ENCODE measurements at places on chromosomes 1 and 21. TPM values are rescaled to one million over a fixed set of nuclear protein-coding genes. Genes with fewer than 3 reads are reported as not detected.
A peak's percentile ranks its signal among the peaks of the same experiment; 100 is the strongest.

Gene C1orf115
- total RNA-seq = 0.73 TPM

Gene HPDL
- total RNA-seq = 14.3 TPM

DNA sequence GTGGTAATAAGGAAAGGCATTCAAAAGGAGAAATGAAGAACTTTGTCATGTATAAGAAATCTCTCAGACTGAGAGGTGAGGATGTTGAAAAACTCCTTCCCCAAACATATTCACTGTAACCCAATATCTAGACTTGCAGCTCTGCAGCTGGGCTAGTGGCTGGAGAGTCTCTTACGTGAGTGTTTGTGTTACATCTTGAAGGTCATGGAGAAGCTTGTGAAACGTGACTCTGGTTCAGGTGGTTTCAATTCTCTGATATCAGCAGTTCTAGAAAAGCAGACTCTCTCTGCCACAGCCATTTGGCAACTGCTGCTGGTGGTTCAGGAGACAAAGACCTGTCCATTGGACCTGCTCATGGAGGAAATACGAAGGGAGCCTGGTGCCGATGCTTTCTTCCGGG, 55.0 kb upstream of the EPHA8 start:
- H3K27ac ChIP-seq = no peak overlapping the region
- H3K4me3 ChIP-seq = no peak overlapping the region
- H3K36me3 ChIP-seq = peaks cover 58% of the 10 kb centered on the region
- no peaks in the 10 kb centered on the region for H3K4me1 ChIP-seq

- H3K27ac ChIP-seq = no peak overlapping the region
- no peaks in the 10 kb centered on the region for H3K4me1 ChIP-seq
- H3K4me3 ChIP-seq = no peak overlapping the region
- H3K36me3 ChIP-seq = no peaks in the 10 kb centered on the region
Observed at GRCh38 chr1:56516539-56517252, 62.7 kb downstream of the PLPP3 start.

- peak overlapping the region; percentile 93 for H3K27ac ChIP-seq
- H3K27me3 ChIP-seq = no peaks in the 10 kb centered on the region
- H3K36me3 ChIP-seq = peaks cover 17% of the 10 kb centered on the region
- peak overlapping the region; percentile 83 for H3K4me3 ChIP-seq
Observed at GRCh38 chr1:171484760-171485374, 463 bp upstream of the PRRC2C start.

Data from activated CD4-positive, alpha-beta memory T cell treated with anti-CD3 and anti-CD28 coated beads for 36 hours (primary cell).